ENCODE measurements at places on chromosomes 1 and 21. TPM values are rescaled to one million over a fixed set of nuclear protein-coding genes. Genes with fewer than 3 reads are reported as not detected.

DCST1 gene
- total RNA-seq, result not detected

ASCL5 gene
- 0.07 TPM for total RNA-seq

RIMKLA gene
- under 0.01 TPM for total RNA-seq

FCGR2B gene
- not detected for total RNA-seq

LMOD1 gene
- total RNA-seq, result not detected

HSF2BP gene
- 8.5 TPM for total RNA-seq

ICOSLG gene
- 1.0 TPM for total RNA-seq

OR2T2 gene
- total RNA-seq, result not detected

NFIA gene
- total RNA-seq, result 10.9 TPM

AZIN2 gene
- total RNA-seq, result 2.7 TPM

All from nasal cavity respiratory epithelium epithelial cell of viscerocranial mucosa (primary cell).